ENCODE measurements at places on chromosomes 4 and X.

- no peak for DNase-seq
Observed at GRCh38 chr4:155408796-155409195, 32.0 kb upstream of the MAP9 start.

- no peak for DNase-seq
Observed at GRCh38 chr4:85368932-85369331, 106.0 kb upstream of the ARHGAP24 start.

- no peak for DNase-seq
Observed at GRCh38 chr4:157700898-157701694, 471.7 kb downstream of the GASK1B start.

GRCh38 chr4:69828828-69829227 lies 31.1 kb downstream of the SULT1E1 start:
- DNase-seq: no peak

GRCh38 chr4:167383291-167383690 lies 149.0 kb upstream of the SPOCK3 start:
- no peak for DNase-seq

GRCh38 chr4:14855719-14856061 lies 146.6 kb upstream of the CPEB2 start:
- no peak for DNase-seq

DNA sequence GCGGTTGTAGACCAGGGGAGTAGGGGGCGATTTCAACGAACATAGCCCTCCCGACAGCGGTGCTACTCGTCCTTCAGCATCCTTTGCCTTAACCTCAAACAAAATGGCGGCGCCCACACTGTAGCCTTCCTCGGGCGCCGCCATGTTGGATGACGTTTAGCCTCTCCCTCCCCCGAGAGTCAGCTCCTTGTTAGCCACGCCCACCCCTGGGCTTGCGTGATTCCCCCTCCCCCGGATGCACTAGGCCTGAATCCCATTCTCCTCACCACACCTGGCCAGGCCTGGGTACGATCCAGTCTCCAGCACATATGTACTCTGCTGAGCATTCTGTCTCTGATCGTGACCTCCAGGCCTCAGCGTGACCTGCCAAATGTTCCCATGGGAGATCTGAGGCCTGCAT lies 49.0 kb upstream of the ZNF157 start:
- DNase-seq: no peak

GRCh38 chr4:129371926-129372325 lies 276.0 kb downstream of the C4orf33 start:
- DNase-seq: no peak

GRCh38 chr4:41448934-41449333 lies 89.0 kb upstream of the LIMCH1 start:
- DNase-seq: no peak

- peak; percentile 60 for DNase-seq
Observed at GRCh38 chr4:150578745-150579501, 3.0 kb upstream of the MAB21L2 start.

DNA sequence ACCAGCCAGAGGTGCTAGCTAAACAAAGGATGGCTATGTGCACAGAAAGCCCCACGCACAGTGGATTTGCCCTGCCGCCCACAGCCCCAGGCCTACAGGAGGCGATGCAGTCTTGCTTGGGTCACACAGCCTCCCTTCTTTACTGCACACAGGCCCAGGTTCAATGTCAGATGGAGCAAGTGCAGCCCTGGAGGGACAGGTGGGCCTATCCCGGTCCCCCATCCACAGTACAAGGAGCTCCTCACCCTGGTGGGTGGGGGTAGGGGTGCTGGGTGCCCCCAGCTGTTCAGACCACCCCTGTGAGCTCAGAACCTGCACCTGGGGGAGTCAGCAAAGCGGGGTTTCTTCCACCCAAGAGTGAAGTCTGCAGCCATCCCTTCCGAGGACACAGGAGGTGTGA lies 87.8 kb downstream of the WFS1 start:
- DNase-seq: no peak

DNA sequence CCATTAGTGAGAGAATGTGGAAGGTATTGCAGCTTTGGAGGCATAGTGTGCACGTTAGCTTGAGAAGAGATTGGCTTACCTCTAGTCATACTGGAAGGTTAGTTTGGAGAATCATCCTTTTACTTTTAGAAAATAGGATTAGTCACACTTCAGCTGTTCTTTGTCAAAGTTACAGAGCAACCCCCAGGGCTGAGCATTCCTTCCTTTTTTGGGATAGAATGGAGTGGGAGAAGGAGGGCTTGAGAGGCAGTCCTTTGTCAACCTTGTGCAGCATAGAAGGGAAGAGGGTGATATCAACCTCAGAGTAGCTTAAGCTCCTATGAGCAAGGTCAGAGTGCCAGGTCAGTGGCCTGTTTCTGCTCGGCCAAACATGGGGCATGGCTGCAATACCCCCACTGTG lies 8.6 kb upstream of the MBNL3 start:
- DNase-seq: no peak

- no peak for DNase-seq
Observed at GRCh38 chr4:73005514-73005913, 64.0 kb downstream of the COX18 start.

GRCh38 chrX:13305108-13305507 lies 14.7 kb downstream of the ATXN3L start:
- no peak for DNase-seq

DNA sequence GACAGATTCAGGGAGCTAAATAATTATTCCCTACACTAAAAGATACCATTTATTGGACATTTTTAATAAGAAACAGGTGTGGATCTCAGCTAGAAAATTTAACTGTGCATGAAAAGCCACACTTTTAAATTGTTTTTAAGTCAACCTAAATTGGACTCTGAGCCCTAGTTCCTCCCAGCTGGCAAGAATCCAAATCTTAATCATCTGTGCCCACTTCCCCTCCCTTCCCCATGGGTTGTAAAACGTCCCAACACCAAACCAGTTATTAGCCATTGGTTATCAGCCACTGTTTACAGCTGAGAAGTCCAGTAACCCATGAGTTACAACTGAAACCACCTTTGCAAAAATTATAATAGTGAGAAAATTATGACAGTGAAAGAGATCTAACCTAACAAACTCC lies 125.6 kb upstream of the S100G start:
- no peak for DNase-seq

DNA sequence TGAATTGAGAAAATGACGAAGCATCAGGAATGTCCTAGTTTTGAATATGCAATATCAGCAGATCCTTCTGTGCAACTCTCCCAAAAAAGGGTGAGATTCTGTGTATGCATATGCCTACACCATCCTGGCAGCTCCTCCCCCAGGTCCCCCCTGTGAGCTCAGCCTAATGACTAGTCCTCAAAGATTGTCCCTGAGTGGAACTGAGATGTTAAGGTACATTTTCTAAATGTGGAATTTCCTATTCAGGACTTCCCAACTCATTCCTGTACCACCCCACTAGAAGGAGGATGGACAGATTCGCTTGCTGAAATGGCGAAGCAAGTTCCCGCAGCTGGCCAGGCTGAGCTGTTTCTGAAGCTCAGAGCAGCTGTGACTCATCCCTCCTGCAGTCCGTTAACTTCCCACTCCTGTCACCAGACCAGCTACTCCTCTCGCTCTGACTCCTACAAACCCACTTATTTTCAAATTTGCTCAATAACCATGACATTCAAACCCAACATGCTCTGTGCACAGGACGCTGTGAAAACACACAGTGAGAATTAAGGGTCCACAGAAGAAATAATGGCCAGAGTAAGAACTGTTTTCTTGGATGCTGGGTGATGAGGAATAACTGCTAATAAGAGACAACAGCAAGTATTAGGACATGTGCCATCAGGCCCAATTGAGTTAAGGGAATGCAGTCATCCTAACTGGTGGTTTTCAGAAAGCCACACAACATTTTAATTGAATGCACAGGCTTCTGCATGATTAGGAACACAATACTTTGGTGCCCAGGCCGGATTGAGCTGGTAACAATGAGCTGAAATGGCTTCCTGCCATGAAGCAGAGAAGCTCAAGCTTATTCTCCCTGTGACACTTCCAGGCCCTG lies 40.0 kb upstream of the IRF2 start:
- DNase-seq: peak; percentile 64

DNA sequence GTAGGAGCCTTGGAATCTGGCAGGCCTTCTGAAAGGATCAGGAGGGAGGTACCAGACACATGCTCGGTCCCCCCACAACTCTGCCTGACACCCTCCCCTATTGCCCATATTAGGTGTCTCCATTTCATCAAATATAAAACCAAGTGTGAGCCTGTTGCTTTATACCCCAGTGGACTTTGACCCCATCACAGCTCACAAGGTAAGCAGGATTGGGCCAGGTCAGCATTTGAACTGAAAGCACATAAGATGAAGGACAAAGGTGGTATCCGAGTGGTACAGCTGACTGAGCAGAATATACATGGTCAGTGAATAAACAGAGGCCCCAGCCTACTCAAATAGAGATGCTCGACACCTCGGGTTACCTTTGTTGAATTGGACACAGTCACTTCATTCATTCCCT lies 20.0 kb downstream of the SLC25A43 start:
- no peak for DNase-seq

- no peak for DNase-seq
Observed at GRCh38 chrX:9555354-9555753, 90.5 kb downstream of the TBL1X start.

Data from amniotic stem cell (primary cell).